T-helper 17 cell (primary cell): ENCODE measurements at places on chromosomes 16 and 17. TPM values are rescaled to one million over a fixed set of nuclear protein-coding genes. Genes with fewer than 3 reads are reported as not detected.

TP53TG3B gene
- not detected for total RNA-seq

NEUROD2 gene
- total RNA-seq: not detected

RBFOX1 gene
- not detected for total RNA-seq

ITGAD gene
- not detected for total RNA-seq

SMTNL2 gene
- not detected for total RNA-seq

KRT40 gene
- not detected for total RNA-seq

HS3ST3A1 gene
- total RNA-seq: 1.4 TPM

PPM1E gene
- not detected for total RNA-seq

TMEM235 gene
- total RNA-seq: not detected

ATP2A1 gene
- total RNA-seq: 1.7 TPM

TCAP gene
- total RNA-seq: 3.1 TPM
